ENCODE measurements at places on chromosomes 4 and X.

DNA sequence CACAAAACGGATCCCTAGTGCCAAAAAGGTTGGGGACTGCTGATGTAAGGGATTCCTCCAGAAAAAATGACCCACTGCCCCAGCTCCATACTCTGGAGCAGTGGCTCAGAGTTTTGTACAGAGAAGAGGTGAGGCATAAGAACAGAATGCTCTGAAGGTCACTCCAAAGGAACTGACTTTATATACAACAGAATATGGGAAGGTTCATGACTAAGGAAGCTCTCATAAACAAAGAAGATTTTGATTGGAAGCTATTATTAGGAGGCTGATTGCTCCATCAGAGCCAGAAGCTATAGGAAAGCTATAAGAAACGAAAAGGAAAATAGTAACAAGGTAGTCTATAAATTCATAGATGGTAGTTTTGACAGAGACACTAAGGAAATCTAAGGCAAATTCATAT is 203.1 kb downstream of the SLC7A11 start:
- DNase-seq = no peak

DNA sequence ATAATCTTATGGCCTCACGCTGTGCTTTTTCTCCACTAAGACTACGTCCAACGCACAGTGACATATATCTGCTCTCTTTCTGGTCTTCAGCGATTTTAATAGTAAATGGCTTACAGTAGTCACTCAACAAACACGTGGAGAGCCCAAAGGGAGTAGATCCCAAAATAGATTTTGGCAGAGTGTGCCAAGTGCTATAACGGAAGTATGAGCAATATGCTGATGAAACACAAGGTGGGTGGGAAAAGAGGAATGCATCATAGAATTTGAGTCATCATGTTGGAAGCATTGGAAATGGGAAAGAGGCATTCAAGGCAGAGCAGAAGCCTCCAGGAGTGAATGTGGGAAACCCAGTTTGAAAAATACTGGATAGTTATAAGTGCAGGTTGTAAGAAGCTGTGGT is 129.1 kb upstream of the LDB2 start:
- DNase-seq = peak; percentile 97

- DNase-seq = no peak
Measured at GRCh38 chrX:150841456-150842197, 56.8 kb downstream of the CD99L2 start.

GRCh38 chr4:116018831-116019230 is 905.4 kb upstream of the NDST4 start:
- DNase-seq = no peak

DNA sequence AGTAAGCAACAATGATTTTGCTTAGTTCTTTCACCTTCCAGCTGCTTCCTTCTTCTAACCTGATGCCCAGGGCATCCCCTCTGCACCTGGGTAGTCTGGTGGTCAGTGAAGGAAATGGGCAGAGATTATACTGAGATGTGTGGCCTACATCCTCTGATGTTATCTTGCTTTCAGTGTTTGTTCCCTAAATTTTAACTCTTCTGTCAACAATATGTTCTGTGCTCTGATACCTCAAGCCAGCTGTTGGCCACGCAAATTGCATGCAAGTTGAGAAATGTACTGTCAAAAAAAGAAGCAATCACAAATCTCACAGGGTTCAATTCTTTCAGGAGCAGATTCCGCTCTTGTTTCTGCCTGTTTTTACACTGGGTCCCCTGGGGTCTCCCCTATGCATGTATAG is 73.8 kb downstream of the FBXW7 start:
- no peak for DNase-seq

DNA sequence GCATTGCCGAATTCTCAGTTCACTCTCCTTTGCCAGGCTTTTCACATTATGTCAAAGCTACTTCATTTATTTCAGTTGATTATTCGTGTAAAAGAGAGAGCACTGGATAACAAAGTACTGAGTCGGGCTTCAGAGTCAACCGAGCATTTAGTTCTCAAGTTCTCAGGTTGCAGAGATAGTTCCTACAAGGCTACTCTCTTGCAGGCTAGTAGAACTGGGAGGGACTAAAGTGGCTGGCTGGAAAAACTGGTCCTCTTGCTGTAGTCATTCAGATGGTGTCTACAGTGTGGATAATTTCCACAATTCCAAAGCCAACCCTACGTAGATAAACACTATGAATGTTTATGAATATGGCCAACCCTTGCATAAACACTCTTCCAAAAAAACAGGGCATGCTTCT is 4.6 kb upstream of the CCNG2 start:
- no peak for DNase-seq
